ENCODE measurements at places on chromosomes 2 and 18.
A peak's percentile ranks its signal among the peaks of the same experiment; 100 is the strongest.

- no peak for DNase-seq
These were observed 92.7 kb upstream of the SNTG2 start for GRCh38 chr2:857937-858336.

- no peak for DNase-seq
These were observed 3.7 kb downstream of the EEF1B2 start for GRCh38 chr2:206163251-206163880.

GRCh38 chr2:142472382-142472781, 341.6 kb upstream of the LRP1B start:
- no peak for DNase-seq

DNA sequence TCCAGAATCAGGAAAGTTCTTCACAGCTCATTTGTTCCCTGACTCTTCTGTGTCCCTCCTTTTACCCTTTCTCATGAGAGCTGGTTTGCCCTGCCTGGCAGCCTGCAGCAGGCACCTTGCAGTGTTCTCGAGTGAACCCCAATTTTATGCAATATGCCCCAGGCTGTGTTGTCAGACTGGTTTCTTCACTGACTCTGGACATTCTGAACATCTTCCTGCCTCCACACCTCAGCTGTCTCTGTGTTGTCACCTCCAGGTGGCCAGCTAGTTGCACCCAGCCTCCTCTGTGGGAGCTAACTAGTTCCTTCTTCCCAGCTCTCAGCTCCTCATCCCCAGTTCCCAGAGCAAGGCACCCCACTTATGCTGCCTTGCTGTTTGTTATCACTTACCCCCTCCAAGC, 5.5 kb downstream of the SETBP1 start:
- DNase-seq: no peak

DNA sequence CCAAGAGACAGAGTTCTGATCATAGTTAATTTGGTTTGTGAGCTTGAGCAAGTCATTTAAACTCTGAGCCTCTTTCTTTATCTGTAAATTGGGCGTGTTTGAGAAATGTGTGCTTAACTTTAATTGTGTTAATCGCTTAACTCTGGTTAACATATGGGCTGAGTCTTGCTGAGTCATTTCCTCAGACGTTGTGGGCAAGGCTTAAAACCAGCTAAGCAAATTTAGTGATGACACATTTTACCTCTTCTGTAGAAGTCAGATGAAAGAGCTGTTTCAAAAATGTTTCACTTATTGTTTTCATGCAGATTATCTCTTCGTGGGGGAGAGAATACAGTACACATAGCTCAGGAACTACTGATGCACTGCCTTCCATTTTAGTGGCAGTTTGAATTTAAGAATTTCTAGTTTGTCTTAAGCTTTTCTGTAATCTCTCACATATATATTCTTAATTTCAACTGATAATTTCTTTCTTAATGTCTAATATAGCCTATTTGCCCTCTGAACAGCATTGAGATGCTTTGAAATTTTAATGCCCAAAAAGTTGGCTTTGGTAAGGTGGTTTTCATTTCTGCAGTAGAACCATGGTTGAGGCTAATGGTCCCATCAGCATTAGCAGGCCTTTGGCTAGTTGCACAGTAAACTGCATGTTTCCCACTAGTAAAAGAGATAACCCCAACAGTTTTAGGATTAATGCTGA, 34.9 kb downstream of the RAB10 start:
- no peak for DNase-seq

DNA sequence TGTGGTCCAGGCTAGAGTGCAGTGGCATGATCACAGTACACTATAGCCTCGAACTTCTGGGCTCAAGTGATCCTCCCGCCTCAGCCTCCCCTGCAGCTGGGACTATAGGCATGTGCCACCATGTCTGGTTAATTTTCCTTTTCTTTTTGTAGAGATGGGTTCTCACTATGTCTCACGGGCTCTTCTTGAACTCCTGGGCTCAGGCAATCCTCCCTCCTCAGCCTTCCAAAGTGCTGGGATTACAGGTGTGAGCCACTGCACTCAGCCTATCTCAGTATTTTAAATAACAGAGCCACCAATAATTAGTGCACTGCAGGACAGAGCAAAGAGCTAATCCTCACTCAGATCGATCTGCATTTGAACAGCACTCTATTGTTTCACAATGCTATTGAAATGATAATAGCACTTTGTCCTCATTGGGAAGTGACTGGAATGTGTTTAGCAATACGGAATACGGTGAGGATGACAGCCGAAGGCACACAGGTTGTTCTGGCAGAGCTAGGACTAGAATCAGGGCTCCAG, 335.9 kb downstream of the DLGAP1 start:
- no peak for DNase-seq

- DNase-seq: no peak
These were observed 914 bp upstream of the IWS1 start for GRCh38 chr2:127527001-127527804.

- DNase-seq: no peak
These were observed 66.6 kb downstream of the STPG4 start for GRCh38 chr2:47088371-47089082.

DNA sequence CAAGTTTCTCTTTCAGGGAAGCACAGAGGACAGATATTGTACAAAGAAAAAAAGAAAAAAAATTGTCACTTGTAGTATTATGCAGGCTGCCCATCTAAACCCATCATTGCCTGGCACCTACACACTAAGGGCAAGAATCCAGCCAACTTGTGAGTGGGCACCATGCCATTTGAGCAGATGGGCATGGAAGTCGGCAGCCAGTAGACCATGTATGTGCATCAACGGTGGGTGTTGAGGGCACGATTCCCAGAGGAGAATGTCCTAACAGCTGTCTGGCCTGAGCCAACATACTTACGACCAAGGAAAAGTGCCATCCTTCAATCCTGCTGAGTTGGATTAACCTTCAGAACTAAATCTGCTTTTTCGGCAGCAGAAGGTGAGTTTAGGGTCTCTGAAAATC, 63.9 kb downstream of the ARHGAP15 start:
- no peak for DNase-seq

GRCh38 chr2:102417946-102418345, 5.0 kb upstream of the IL18RAP start:
- DNase-seq: no peak

GRCh38 chr18:70260683-70261082, 28.2 kb upstream of the SOCS6 start:
- no peak for DNase-seq

GRCh38 chr2:191566344-191566743, 111.6 kb upstream of the NABP1 start:
- DNase-seq: peak; percentile 55

GRCh38 chr2:40300391-40300790, 151.5 kb downstream of the SLC8A1 start:
- DNase-seq: no peak

DNA sequence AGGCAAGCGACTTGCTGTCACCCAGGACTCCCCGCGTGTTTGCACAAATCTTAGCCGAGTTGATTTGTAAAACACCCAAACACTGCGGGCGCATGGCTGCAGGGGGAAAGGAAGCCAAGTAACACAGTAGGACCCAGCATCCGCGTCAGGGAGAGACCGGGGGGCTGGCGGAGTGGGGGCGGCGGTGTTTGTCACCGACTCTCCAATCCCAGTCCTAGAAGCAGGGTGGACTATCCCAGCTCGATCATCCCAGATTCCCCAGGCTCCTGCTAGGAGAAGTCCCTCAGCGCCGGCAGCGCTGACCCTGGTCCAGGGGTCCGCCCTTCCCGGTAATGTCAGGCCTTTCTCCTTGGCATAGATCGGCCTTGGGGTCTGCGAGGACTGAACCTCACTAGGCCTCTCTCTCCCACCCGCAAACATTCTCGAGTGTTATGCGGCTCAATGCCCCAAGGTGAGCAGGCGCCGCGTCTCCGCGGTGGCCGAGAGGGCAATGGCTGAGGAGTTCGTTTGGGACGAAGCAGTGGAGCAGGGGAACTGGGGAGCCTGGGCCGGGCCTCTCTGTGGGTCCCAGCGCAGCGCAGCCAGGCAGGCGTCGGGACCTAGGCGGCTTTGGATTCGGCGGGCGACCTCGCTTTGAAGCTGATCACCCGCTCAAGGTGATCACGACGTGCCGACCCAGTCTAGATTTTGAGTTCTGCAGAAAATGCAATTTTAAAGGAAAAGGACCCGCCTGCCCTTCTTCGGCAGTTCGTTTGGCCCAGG, 1.5 kb upstream of the GDF7 start:
- DNase-seq: no peak

DNA sequence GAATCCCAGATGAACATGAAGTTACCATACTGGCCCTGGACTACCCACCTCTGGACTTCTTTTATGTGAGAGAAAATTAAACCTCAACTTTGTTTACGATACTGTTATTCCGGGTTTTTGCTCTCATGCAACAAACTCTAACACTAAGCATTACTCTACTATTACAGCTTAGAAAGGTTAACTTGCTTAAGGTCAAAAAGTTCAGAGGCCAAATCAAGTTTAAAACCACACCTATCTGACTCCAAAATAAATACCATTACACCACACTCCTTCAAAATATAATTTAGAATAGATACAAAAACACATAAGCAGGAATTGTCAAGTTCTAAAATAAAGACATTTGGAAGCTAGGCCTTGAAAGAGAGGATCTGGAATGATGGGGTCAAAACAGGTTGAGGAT, 75.0 kb downstream of the DTNB start:
- DNase-seq: no peak

DNA sequence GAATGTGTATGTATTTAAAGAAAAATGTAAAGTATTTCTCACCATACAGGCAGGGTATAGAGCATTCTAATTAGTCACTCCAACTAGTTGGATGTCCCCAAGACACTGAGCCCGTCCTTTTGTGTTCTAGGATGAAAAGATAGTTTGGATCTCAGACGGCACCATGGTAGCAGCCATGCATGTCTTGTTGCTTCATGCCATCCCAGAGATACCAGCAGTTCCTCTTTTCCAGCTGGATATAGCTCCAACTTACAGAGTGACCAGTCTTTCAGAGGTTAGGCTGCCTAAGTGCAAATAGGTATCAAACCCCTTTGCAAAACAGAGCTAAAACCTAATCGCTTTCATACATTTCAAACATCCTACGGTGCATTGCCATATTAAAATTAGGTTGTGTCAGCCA, 275.3 kb downstream of the MTX2 start:
- no peak for DNase-seq

GRCh38 chr2:23614701-23615100, 229.7 kb downstream of the KLHL29 start:
- DNase-seq: no peak

DNA sequence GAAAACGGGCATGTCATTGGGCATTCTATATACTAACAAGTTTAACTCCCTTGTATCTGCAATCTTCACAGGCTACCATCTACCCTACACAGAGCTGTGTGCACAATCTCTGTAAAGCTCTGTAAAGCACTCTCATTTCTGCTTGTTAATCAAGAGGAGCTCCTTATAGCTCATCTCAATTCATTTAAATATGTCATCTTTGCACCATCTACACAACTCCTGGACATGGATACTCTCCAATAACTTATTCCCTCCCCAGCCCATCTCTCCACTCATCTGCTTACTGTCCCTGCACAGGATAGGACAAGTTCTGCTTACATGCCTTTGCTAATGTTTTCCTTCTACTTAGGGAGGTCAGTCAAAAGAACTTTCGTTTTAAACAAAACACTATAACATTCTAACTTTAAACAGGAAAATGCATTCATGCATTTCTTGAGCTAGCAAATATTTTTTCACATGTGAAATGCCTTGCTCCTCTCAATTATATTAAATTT, 61.4 kb downstream of the DPP4 start:
- no peak for DNase-seq

DNA sequence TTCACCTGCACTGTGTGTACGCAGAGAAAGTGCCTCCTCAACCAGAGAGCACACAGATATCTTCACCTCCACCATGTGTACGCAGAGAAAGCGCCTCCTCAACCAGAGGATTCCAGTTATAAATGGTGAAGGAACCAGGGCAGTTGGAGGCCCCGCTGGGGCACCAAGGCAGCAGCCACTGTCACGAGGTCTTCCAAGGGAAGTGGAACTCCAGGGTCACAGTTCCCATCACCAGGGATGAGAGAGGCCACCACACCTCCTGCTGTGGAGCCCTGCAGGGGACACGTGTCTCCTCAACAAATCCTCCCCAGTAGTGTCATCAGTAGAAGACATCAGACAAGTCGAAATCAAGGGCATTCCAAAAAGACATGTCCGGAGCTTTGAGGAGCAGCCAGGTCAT, 28.2 kb upstream of the NFATC1 start:
- no peak for DNase-seq

DNA sequence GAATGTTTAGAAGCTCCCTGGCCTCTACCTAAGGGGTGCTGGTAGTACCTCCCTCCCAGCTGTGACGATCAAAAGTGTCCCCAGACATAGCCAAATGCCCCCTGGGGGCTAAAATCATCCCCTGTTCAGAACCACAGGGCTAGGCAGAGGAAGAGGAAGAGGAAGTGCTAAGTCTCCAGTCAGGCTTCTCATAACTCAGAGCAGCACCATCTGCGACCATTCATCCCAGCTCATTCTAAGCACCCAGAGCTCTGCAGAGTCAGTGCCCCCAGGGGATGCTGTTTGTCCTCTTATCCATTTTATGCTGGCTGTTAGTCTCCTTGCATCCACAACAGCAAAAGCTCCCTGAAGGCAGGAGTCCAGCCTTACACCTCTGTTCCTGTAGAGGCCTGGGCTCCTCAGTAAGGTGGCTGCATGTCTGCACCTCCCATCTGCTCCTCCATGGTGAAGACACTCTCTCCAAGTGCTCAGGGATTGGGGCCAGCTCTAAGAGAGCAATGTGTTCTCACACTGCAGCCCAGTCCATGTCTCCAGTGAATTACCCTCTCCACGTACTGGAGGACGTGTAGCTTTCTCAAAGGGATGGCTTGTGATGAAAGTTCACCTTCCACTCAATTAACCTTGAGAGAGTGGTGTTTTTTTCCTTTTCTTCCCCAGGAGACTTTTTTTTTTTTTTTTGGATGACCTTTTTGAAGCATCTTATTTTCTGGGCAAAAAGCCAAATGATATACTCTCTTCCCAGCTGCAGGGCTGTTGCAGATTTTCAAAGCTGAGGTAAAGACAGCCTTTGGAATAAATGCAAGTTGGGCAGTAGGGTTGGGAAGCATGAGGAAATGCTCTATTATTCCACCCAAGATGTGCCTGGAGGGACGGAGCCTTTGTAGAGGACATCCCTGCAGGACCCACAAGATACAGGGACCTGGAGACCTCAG, 158.9 kb upstream of the SLC14A2 start:
- no peak for DNase-seq

GRCh38 chr2:166126007-166126639, 1.7 kb downstream of the SCN1A start:
- no peak for DNase-seq

DNA sequence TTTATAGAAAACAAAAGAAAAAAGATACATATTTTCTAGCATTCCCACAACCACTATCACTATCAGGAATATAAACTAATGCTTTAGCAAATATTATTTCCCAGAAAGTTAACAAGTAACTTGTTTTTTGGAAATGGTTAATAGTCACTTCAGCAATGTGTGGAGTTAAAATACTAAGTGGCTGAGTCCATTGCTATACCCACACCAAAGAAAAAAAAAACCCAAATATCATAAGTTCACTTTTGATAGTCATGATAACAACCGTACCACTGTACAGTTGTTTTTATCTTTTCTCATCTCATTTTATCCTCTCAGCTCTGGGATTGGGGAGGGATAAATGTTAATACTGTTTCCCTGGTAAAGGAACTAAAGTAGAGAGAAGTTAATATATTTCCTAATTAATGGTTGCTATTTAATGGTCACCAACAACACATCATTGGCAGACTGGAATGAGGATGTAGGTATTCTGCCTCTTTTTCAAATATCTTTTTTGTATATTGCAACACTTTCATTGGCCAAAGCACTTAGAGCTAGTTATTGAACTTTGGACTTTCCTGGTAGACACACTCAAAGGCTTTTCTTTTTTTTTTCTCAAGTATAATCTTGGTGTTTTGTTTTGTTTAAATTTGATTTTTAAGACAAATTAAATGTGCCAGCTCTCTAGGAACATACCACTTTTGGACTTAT, 18.4 kb upstream of the KANSL1L start:
- no peak for DNase-seq
